ENCODE measurements at places on chromosomes 7 and 10.
A peak's percentile ranks its signal among the peaks of the same experiment; 100 is the strongest.

- DNase-seq, result no peak
Measured at GRCh38 chr10:70534281-70534680, 55.7 kb downstream of the PALD1 start.

GRCh38 chr7:98760201-98760651 is 109.6 kb downstream of the TMEM130 start:
- DNase-seq, result no peak

DNA sequence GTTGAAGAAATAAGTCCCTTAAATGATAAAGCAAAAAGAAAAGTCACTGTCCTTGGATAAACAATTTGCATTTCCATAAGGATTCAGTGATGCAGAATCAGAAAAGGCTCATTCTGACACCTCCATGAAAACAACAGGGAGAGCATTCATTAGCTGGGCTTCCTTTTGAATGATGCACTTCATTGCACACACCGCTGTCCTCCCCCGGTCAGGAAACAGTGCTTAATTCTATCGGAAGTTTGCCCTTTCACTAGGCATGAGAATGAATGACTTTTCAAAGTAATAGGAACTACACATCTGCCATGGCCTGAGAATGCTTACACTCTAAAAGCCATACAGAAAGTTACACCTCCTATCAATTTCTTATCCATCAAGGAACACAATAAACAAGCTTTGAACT is 4.2 kb downstream of the PCDH15 start:
- DNase-seq, result no peak

- no peak for DNase-seq
Measured at GRCh38 chr7:27100694-27101170, 1.8 kb downstream of the HOXA2 start.

GRCh38 chr10:101161494-101162299 is 30.6 kb downstream of the TLX1 start:
- peak; percentile 51 for DNase-seq

DNA sequence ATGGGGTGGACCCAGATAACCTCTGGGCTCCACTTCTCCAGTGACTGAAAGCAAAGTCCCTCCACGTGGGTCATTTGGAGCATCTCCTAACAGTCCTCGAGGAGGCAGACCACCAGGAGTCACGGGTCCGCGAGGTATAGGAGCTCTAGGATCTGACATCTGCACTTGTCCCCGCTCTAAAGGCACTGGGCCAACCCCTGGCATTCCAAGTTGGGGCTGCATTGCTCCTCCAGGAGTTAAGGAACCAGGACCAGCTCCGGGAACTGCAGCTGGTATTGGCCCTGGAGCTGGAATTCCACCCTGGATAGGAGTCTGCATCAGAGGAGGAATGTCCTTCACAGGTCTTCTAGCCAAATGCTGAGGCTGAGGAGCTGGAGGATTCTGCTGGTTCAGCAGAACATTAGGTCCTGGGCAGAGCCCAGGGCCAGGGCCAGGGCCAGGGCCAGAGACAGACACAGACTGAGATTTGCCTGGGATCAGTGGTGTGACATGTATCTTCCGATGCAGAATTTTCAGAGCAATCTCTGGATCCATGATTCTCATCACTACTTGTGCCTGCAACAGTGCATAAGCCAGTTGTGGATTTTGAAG is 827 bp downstream of the CSTF2T start:
- peak; percentile 30 for DNase-seq

DNA sequence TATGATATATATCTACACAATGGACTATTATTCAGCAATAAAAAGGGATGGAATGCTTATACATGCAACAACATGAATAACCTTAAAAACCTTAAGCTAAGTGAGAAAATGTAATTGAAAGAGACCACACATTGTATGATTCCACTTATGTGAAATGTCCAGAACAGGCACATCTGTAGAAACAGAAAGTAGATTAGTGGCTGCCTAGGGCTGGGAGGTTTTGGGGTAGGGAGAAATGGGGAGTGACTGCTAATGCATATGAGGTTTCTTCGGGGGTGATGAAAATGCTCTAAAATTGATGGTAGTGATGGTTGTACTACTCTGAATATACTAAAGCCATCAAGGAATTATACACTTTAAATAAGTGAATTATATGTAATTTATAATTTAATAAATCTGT is 14.7 kb downstream of the SLC16A9 start:
- no peak for DNase-seq

DNA sequence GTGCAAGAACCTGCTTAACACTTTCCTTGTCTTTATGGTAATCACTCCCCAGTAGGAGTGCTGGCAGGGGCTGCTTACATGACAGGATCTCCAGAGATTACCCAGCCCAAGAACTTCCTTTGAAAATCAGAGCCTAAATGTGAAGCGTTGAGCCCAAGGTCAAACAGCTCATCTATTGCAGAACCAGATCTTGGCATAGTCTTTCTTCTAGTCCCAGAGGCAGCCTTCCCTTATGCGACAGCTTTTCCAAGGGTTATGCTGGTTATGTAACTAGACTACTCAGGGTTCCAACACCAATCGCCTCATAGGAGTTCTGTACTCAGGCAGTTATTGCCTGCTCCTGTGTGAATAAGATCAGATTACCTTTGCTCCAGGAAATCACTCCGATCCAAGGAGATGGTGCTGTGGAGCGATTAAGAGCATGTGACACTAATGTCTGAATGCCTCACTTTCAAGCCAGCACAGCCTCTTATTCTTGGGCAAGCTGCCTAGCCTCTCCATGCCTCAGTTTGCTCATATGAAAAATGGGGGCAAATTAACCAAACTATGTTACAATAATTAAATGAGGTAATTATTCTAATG is 8.4 kb upstream of the LGI1 start:
- no peak for DNase-seq

GRCh38 chr7:89072081-89072480 is 276.5 kb upstream of the TEX47 start:
- no peak for DNase-seq

DNA sequence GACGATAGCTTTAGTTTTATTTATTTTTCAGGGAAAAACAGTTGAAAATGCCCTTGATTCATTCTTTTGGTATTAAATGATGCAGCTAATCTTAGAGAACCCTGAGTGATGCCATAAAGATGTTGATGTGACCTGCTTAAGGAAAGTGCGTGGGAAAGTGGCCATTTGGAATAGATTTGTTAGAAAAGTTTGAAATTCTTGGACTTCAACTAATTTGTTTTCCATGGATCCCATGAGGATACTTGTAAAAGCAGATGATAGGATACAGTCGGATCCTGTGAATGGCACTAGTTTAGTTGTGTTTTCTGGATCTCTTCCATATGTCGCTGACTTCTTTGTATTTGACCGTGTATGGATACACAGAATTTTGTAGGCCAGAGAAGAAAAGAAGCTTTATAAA is 69.0 kb downstream of the SEPTIN7 start:
- DNase-seq, result no peak

- DNase-seq, result no peak
Measured at GRCh38 chr10:86221442-86222335, 144.9 kb downstream of the GRID1 start.

- no peak for DNase-seq
Measured at GRCh38 chr10:19730167-19730906, 85.9 kb upstream of the PLXDC2 start.

GRCh38 chr7:2325162-2325561 is 10.9 kb upstream of the SNX8 start:
- DNase-seq, result no peak

DNA sequence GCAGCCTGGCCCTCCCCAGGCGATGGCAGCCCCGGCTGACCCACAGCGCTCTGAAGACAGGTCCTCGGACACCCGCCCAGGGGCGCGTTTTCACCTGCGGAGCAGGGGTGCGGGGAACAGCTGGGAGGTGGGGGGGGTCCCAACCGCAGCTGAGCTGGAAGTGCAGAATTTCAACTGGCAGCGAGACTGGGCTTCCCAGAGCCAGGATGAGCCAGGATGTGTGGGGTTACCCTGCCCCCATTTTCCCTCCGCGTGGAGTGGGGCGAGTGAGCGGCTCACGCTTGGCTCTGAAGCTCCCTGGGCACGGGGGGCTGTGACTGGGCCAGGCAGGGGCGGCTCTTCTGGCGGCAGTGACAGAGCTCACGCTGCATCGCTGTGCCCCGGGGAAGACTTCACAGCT is 70.2 kb downstream of the DNAJB6 start:
- DNase-seq, result no peak

GRCh38 chr10:102267748-102268147 is 22.4 kb downstream of the GBF1 start:
- DNase-seq, result no peak

GRCh38 chr10:116947841-116948529 is 57.0 kb downstream of the SHTN1 start:
- no peak for DNase-seq

DNA sequence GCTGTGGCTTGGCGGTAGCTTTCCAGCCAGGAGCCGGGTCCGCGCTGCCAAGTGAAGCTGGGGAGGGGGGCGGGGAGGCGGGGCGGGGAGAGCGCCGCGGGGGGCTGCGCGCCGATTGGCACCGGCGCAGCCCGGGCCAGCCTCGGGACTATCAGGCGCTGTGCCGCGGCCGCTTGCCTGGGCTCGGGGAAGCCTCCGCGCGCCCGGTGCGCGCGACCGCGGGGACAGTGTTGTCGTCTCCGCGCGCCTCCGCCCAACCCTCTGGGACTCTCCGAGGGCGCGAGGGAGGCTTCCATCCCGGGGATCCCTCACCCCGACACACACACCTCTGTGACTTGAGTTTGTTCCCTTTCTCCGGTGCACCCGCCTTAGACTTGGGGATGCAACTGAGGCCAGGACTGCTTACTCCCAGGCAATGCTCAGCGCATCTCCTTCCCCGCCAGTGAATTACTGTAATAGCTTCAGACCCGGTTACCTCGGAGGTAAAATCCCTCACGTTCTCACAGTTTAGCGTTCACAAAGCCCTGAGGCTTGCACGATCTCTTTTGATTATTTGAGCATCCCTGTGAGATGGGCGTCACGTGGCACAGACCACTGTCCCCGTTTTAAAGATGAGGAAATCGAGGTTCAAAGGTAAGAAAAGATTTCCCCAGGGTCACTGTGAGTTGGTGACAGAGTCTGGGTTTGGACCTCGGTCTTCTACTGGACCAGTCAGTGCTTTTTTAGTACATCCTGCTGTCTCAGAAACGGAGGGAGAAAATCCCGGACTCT is at the start of gene NKX1-2:
Gene NKX1-2 (minus strand): TSS at position 24 of the 771 bp plus-strand sequence. CDS start 92 bp downstream, outside the sequence.
- no peak for DNase-seq

DNA sequence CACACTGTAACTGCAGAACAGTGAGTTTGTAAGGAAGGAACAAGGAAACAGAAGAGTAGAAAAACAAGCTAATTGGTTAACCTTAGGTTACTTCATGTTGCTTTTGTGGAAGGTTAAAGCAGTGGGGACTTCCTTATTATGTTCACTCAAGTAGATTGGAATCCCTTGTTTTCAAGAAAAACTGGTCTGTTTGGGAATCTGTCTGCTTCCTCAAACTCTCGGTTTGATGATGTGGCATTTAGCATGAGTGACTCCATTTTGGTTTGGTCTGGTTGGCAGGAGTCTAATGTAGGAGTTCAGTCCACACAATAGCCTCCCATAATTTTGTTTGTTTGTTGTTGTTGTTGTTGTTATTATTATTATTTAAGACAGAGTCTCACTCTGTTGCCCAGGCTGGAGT is 3.8 kb upstream of the TRIM56 start:
- no peak for DNase-seq
